ENCODE measurements at places on chromosomes 16 and 17. TPM values are rescaled to one million over a fixed set of nuclear protein-coding genes. Genes with fewer than 3 reads are reported as not detected.

Gene OTOA
- total RNA-seq: 0.51 TPM

Gene CES3
- total RNA-seq: 12.8 TPM

DNA sequence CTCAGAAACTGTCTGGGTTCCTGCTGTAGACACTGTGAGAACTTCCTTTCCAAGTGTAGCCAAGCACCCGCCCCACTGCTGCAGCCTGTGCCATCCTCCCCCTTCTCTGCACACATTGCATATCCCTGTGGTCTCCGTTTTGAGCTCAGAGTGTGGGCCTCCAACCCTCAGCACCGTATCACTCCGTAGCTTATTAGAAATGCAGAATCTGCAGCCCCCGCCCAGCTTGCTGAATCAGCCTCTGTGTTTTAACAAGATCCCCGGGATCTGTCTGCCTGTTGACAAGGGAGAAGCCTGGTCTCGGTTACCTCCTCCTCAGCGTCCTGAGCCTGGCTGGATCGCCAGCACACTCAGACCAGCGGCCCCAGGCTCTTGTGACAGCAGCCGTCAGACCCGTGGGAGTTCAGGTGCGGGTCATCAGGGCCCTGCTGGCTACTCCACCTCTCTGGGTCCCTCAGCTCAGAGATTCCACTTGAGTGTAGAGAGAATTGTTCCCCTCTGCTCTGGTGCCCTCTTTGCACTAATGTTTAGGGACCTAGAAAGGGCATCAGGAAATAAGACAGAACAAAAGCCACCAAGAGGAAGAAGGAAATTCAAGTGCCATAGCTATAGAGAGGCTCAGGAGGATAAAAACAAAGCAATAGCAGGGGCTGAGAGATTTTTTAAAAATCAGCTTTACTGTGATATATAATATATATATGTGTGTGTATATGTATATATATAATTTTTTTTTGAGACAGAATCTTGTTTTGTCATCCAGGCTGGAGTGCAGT lies 92.3 kb downstream of the PITPNC1 start:
- peak; percentile 54 for DNase-seq

Gene SLC13A2
- not detected for total RNA-seq

DNA sequence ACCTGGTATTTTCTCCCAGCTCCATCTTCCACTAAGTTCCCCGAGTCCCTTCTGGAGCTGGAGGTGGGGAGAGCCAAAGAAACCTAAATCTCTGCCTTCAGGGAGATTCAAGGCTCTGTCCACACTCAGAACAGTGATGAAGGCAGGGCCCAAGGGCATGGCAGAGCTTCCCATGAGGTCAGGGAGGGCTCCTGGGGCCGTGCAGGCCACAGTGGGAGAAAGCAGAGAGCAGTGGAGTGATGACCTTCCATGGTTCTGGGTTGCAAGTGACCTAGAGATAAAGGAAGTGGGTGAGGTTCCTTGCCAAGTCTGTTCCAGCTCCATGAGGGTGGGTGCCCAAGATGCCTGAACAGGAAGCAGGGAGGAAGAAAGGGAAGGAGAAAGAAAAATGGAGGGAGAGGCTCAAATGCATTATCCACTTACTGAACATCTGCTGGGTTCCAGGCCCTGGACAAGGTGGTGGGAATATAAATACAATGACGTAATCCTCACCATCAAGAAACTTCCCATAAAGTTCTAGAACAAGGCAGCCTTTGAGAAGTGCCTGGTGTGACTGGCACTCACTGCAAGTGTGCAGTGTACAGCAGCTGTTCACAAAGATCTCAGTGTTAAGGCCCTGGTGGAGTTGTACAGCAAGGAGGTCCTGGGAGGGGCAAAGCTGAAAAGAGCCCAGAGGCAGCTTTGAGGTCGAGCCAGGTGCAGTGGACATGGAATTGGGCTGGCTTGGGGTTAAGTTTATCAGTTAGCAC lies 13.3 kb downstream of the TBKBP1 start:
- no peak for DNase-seq

Gene SEPTIN1
- total RNA-seq: 0.92 TPM

DNA sequence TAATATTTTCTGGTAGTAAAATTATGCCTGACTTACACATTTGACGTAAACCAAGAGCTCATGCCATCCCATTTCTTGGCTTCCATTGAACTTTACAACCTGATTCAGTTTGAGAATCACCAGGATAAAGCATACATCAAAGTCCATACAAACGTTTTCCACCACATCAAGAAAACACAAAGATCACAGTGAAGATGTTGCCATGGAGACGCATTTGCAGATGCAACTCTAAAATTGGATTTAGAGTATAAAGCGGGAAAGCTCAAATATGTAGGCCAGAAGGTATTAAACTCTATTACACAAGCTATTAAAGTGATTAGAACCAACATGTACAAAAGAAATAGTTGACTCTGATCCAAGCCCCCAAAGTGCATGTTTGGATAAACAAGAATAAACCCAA lies 10.4 kb downstream of the C16orf46 start:
- DNase-seq: no peak

GRCh38 chr16:25078386-25078978 lies 33.1 kb upstream of the LCMT1 start:
- no peak for DNase-seq

GRCh38 chr17:58325289-58325726 lies 3.3 kb downstream of the TSPOAP1 start:
- DNase-seq: peak; percentile 19

Gene ARRB2
- 17.3 TPM for total RNA-seq

Gene PARD6A
- total RNA-seq: 0.74 TPM

DNA sequence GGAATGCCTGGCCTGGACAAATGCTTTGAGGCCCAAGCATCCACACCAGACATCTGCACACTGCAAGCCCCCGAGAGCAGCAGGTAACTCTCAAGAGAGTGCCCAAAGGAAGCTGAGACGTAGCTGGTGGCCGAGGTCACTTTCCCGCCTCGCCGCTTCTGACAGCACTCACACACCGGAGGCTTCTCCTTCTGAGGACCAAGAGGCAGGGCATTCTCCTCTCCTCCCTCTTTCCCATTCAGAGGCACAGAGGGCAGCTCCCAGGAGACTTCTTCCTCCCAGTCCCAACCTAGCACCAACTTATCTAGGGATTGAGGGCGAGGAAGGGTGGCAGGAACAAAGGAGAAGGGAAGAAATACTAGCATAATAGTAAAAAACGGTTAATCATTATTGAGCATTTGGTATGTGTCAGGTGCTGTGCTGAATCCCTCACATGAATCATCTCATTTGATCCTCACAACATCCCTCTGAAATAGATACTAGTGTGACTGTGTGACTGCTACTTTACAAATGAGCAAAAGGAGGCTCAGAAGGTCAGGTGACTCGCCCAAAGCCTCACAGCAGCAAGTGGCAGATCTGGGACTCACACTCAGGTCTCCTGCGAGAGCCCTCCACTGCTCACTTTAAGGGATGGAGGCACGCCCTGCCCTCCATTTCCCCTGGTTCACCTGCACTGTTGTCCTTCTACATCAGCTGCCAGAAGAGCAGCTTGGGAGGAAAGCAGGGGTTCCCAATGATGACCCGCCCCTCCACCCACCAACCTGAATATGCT lies 41.8 kb downstream of the MYO18A start:
- no peak for DNase-seq

DNA sequence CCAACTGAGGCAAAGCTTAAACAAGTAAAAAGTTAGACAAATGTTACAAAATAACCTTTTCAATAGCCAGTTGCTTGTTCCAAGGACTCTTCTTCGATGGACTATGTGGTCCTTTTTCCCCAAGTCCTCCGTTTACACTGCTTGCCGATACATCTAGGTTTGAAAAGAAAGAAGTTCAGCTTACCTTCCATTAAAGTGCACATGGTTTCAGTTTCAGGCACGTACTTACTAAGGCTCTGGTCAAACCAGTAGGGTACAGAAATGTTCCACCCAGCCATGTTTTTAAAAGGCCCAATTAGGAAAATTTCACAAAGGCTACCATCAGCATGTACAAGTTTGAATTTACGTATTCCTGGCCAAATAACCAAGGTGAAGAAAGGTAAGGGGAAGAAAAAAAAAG lies 2.1 kb downstream of the SRSF2 start:
- DNase-seq: no peak

GRCh38 chr16:14172200-14172809 lies 101.2 kb downstream of the MRTFB start:
- DNase-seq: peak; percentile 74

- no peak for DNase-seq
Observed at GRCh38 chr16:2860826-2861567, 3.0 kb upstream of the PRSS22 start.

GRCh38 chr17:58238147-58238634 lies at the start of gene LPO:
Gene LPO, plus strand, starts transcription at chr17:58238584. Its CDS starts 4,396 bp downstream, at chr17:58242980.
- no peak for DNase-seq

GRCh38 chr17:73228748-73229236 lies 32.9 kb downstream of the CPSF4L start:
- DNase-seq: peak; percentile 88

Gene CBFA2T3
- total RNA-seq: 0.21 TPM

DNA sequence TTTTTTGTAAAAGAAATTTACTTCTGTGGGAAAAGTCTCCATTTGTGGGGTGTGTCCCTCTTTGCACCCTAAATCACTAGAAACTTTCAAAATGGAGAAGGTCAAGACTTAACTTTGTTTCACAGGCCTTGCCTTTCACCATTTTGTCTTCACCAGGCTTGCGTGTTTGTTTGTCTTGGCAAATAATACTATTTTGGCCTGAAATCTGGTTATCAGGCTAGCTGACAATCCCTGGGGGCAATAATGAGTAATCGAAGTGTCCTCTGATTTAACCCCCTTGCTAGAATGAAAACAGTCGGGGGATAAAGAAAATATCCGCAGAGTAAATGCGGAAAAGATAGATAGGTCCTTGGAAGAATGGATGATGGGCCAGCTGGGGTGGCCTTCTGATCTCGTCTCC lies 34.5 kb downstream of the SLC39A11 start:
- no peak for DNase-seq

DNA sequence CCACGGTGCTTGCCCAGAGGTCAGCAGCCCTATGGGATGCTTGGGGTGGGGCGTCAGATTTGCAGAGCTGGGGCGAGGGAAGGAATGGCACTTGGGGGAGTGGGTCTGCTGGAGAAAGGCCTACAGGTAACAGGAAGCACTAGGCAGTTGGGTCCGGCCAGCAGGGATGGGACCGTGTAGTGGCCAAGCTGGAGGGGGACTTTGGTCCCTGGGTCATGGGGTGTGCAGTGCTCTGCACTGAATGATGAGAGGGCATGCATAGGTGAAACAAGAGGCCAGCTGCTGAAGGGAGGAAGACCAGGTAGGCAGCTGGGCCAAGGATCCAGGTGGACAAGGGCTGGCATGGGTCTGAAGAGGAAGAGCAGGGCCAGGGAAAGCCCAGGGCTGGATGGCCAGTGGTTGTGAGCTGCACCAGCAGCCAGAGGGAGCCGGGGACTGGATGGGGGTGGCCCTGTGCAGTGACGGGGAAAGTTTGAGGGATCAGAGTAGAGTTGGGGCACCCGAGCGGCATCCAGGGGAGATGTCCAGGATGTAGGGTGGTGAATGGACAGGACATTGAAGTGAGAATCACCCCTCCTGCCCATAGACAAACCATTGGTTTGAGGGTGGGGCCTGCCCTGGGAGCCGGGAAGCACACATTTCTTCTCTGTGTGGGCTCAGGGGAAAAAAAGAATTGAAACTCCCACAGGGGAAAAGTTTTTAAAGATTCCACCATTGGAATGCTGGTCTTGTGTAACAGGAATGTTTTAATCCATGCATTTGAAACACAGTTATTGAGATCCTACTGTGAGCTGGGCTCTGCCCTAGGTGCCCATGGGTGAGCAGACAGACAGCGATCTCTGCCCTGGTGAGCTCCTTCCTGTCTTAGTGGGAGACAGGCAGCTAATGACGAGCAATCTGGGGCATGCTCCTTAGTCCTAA lies 25.1 kb downstream of the RAI1 start:
- DNase-seq: no peak

Gene CETP
- total RNA-seq: 0.27 TPM

DNA sequence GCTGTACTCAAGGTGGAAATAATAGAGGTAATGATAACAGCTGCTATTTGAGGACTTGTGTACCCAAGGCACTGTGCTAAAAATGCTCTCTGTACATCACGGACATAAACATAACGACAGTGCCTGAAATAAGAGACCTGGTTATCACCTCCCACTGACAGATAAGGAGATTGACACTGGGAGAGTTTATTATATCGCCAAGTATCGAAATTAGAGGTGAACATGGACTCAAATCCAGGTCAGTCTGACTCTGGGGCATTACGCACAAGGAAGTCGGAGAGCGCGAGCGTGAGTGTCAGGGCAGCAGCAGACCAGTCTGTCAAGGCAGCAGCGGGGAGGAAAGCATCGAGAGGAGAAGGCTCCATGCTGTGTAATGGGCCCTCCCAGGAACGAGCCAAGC lies 57.1 kb downstream of the GOSR1 start:
- no peak for DNase-seq

- no peak for DNase-seq
Observed at GRCh38 chr17:83182620-83183101, 103.3 kb downstream of the METRNL start.

DNA sequence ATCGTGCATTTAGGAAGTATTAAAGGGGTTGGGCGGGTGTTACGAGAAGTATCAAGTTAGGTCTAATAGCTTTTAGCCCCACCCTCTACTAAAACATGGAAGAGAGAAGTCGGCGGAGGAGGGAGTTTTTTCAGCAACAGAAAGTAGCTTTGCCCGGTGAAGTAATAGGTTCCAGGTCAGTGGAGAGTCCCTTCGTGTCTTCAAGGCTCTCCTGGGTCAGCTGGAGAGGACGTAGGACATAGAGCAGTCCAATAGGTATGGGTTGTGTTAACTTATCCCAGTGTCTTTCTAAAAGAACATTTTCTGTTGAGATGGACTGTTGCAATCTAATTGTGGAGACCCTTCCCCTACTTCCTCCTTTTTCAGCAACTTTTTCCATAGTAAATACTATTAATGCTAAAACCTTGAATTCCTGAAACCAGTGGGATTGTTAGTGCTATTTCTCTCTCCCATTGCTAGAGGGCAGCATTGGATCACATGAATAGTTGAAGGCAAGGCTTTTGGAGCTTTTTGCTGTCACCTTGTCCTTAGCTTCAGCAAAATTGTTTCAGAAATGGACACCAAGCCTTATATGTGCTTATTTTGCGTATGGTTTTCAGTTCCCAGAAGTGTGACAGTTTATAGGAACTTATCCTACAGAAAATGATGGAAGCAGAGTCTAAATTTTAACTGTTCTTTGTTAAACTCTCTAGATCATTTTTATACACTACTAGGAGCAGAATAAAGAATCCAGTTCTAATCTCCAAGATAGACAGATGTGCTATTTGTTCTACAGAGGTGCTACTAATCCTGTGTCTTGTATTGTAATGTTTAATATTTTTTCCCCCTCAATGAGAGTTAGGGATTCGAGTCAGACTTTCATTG lies 38.4 kb downstream of the UTP18 start:
- DNase-seq: peak; percentile 65

GRCh38 chr16:67865318-67865717 lies 7.5 kb upstream of the EDC4 start:
- DNase-seq: peak; percentile 57

Gene MMP15
- 473 TPM for total RNA-seq

Gene HES7
- 6.2 TPM for total RNA-seq

Gene TEKT5
- 0.99 TPM for total RNA-seq

Gene CD300H
- not detected for total RNA-seq

Gene TMIGD1
- not detected for total RNA-seq
